Hair follicular keratinocyte (primary cell): ENCODE measurements at places on chromosomes 7 and 10. TPM values are rescaled to one million over a fixed set of nuclear protein-coding genes. Genes with fewer than 3 reads are reported as not detected.

Gene TMEM72
- total RNA-seq, result not detected in 2 replicates

Gene SDK1
- 1.1 and 1.6 TPM in 2 replicates for total RNA-seq

Gene GPER1
- under 0.01 TPM in 1 of 2 replicates, not detected in the other for total RNA-seq

Gene ODAD2
- 0.23 TPM in 1 of 2 replicates, not detected in the other for total RNA-seq

Gene ZNF3
- 10.3 and 11.4 TPM in 2 replicates for total RNA-seq

Gene APBB1IP
- total RNA-seq, result not detected in 2 replicates

Gene WEE2
- total RNA-seq, result not detected in 2 replicates

Gene FGFR2
- total RNA-seq, result 14.7 and 24.7 TPM in 2 replicates

Gene PDK4
- not detected in 2 replicates for total RNA-seq

Gene SPDYE16
- total RNA-seq, result not detected in 2 replicates

Gene ATAD1
- total RNA-seq, result 27.8 and 33.7 TPM in 2 replicates

Gene HMX3
- not detected in 2 replicates for total RNA-seq

Gene GNGT1
- total RNA-seq, result not detected in 2 replicates

Gene PRKAR2B
- not detected in 2 replicates for total RNA-seq

Gene INA
- under 0.01 and 0.08 TPM in 2 replicates for total RNA-seq

Gene CYP2C9
- not detected in 2 replicates for total RNA-seq

Gene CNTNAP2
- 0.08 and 0.53 TPM in 2 replicates for total RNA-seq

Gene SLC39A12
- total RNA-seq, result not detected in 2 replicates

Gene PDE6C
- not detected in 2 replicates for total RNA-seq

Gene TUBGCP2
- 53.7 and 67.2 TPM in 2 replicates for total RNA-seq

Gene GPR85
- 0.34 TPM in 1 of 2 replicates, not detected in the other for total RNA-seq

Gene KCNMA1
- total RNA-seq, result 1.3 and 3.4 TPM in 2 replicates

Gene TMEM270
- not detected in 2 replicates for total RNA-seq

Gene SEMA3A
- 1.0 TPM in 1 of 2 replicates, not detected in the other for total RNA-seq

Gene EPDR1
- 0.15 TPM in 1 of 2 replicates, not detected in the other for total RNA-seq

Gene MXI1
- total RNA-seq, result 8.5 and 9.9 TPM in 2 replicates

Gene NANOS1
- 1.7 and 2.6 TPM in 2 replicates for total RNA-seq

Gene CCT6A
- 150 and 262 TPM in 2 replicates for total RNA-seq

Gene SFRP5
- total RNA-seq, result not detected in 2 replicates

Gene SEMA3C
- total RNA-seq, result 111 and 250 TPM in 2 replicates

Gene IRF5
- 3.3 and 9.1 TPM in 2 replicates for total RNA-seq

Gene ADRB1
- 0.76 and 1.0 TPM in 2 replicates for total RNA-seq

Gene PRF1
- not detected in 2 replicates for total RNA-seq

Gene HOGA1
- total RNA-seq, result 0.55 and 1.2 TPM in 2 replicates

Gene SLC16A9
- 7.8 and 8.4 TPM in 2 replicates for total RNA-seq

Gene LIPK
- total RNA-seq, result not detected in 2 replicates

Gene KIF11
- total RNA-seq, result 8.4 and 25.1 TPM in 2 replicates

Gene FAM180A
- 0.08 and 0.53 TPM in 2 replicates for total RNA-seq

Gene INMT
- total RNA-seq, result not detected in 2 replicates
